ENCODE measurements at places on chromosomes 7 and 10.

DNA sequence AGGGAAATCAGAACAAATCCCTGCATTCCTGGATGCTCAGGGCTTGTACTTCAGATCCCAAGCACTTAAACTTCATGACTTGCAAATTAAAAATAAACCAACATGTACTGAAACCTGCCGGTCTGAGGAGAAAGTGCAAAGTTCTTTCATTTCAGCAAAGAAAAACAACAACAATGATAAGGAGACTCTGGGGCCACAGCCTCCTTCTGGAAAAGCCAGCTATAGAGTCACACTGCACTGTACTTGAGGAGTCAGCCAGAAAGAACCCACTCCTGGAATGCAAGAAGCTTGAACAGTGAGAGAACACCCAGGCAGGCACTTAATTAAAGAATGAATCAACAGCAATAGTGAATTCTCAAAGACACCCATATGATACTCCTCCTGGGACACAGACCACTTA lies 49.7 kb upstream of the TM9SF3 start:
- no peak for DNase-seq

DNA sequence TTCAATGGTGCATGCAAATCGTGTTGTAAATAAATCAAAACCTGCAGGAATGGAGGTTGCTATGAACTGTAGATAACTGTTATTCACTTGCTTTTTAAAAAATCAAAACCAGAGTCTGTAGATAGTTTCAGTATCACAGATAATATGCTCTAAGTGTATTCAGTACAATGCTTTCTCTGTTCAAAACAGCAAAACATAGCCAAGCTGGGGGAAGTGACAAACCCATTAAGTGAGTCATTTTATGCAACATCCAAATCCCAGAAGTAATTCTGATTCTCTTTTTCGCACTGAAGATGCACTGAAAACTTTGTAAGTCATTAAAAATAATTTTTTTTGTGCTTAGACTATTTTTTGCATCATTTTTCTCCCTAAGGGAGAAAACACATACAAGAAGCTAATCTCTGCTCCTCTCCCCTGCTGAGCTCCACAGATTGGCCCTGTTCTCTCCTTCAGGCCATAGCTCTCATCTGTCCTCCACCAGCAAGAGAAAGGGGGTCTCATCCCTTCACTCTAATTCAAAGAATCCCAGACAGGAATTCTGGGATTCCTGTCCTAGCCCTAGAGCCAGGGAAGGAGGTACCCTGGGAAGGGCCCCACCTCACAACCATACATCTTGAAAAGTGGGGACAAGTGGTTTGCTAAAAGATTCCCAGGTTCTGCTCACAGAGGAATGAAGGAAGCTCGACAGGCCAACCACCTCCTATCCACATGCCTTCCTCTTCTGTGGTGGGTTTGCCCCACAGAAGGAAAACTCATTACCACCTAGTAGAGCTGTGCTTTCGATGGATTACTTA lies 4.9 kb downstream of the PRTFDC1 start:
- no peak for DNase-seq

GRCh38 chr10:48594803-48595538 lies 9.9 kb downstream of the ARHGAP22 start:
- DNase-seq, result no peak

- no peak for DNase-seq
Measured at GRCh38 chr10:15208221-15208620, 39.7 kb upstream of the NMT2 start.
